ENCODE measurements at places on chromosomes 4 and X.

- no peak for DNase-seq
Measured at GRCh38 chr4:127533028-127533700, 99.6 kb upstream of the INTU start.

DNA sequence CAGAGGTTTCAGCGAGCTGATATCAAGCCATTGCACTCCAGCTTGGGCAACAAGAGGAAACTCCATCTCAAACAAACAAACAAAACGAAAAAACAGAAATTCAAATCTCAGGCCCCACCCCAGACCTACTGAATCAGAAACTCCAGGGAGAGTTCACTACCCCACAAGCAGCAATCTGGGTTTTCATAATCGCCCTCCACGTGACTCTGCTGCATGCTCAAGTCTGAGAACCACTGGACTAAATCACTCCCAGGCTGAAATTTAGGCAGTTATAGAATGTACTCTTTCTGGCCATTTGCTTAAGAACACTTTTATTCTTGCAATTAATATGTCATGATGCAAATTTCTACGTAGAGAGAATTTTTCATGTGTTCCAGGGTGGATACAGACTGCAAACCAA, 287.3 kb downstream of the USP46 start:
- no peak for DNase-seq

GRCh38 chr4:150094676-150095075, 16.4 kb downstream of the DCLK2 start:
- no peak for DNase-seq

DNA sequence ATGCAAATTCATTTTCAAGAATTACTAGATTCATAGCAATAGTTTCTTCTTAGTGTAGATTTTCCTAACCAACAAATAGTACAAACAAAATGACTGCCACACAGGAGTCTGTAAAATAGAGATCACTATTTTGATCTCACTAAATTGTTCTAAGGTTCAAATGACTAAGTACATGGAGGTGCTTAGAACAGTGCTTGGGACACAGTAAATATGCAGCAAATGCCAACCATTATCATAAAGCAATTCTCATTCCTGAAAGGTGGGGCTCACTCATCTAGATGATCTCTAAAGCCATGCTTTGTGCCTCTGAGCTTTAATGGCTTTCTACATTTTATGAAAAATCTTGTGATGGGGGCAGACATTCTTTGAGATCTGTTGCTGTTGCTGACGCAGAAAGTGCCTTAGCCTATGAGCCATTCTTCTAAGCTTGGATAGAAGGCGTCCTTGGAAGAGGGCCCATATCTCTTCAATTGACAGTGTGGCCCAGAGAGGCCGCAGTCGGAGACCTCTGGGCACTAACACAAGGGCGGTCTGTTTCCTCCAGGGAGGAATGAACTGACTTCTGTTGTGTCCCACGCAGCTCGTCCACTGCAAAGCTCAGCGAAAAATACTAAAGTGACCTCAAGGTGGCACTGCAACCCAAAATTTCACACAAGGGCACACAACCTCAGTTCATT, 23.5 kb downstream of the TLR10 start:
- peak; percentile 84 for DNase-seq

GRCh38 chr4:21507439-21507838, 441.1 kb downstream of the KCNIP4 start:
- DNase-seq, result no peak

GRCh38 chrX:35115205-35115604, 172.6 kb downstream of the FAM47B start:
- DNase-seq, result no peak

GRCh38 chrX:78997870-78998558, 52.8 kb downstream of the P2RY10 start:
- no peak for DNase-seq

DNA sequence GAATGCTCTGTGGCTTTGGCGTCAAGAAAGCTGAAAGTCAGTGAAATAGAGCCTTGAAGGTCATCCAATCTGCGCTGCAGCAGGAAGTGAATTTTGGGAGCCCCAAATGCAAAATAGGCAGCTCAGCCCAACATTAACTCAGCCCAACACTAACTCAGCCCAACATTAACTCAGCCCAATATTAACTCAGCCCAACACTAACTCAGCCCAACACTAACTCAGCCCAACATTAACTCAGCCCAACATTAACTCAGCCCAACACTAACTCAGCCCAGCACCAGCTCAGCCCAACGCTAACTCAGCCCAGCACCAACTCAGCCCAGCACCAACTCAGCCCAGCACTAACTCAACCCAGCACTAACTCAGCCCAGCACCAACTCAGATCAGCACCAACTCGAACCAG, 71.5 kb downstream of the SORBS2 start:
- DNase-seq, result no peak

- no peak for DNase-seq
Measured at GRCh38 chrX:78979789-78980464, 34.7 kb downstream of the P2RY10 start.

- DNase-seq, result no peak
Measured at GRCh38 chr4:10639664-10640063, 44.9 kb downstream of the CLNK start.

DNA sequence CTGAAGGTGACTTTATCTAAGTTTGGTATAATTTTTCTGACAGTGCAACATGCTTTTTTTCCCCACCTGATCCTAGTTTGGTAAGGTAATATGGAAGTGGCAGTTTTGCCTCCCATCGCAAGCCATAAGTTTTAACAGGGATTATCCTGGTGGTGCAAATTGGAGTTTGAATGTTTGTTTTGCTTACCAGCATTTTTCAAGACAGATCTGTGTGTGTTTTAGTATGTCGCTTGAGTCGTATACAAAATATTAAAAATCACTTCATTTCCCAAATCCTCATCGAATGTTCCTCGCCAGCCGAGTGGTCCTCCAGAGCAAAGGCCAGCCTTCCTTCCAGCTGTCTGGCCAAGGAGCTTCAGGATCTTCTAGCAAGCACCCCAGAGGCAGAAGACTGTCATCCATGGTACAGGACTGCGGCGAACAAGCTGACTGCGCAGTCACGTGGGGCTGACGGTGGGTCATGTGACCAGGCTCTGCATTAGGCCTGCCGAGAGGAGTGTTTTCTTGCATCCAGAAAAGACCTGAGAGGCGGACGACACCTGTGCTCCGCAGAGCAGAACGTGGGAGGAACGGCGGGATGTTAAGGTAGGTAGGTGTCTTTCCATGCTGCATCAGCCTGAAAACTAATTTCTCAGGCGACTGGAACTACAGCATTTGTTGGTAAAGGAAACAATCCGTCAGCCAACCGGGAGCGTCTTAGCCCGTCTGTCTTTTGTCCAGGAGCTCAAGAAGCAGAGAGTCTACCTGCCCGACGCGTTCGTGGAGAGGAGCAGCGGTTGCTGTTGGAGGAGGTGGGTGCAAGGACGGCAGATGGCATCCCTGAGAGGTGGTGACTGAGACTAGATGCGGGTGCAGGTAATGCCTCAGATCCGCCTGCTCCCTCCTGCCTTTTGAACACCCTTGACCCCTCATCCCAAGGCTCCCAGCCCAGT, at the start of gene GPRASP3:
Gene GPRASP3 (plus strand): TSS at position 507 of the 932 bp plus-strand sequence. CDS start 28,253 bp downstream, outside the sequence.
- DNase-seq, result peak; percentile 84

GRCh38 chr4:127856813-127857447, 23.8 kb upstream of the PLK4 start:
- no peak for DNase-seq

- no peak for DNase-seq
Measured at GRCh38 chrX:72126048-72126415, 5.7 kb downstream of the RTL5 start.

DNA sequence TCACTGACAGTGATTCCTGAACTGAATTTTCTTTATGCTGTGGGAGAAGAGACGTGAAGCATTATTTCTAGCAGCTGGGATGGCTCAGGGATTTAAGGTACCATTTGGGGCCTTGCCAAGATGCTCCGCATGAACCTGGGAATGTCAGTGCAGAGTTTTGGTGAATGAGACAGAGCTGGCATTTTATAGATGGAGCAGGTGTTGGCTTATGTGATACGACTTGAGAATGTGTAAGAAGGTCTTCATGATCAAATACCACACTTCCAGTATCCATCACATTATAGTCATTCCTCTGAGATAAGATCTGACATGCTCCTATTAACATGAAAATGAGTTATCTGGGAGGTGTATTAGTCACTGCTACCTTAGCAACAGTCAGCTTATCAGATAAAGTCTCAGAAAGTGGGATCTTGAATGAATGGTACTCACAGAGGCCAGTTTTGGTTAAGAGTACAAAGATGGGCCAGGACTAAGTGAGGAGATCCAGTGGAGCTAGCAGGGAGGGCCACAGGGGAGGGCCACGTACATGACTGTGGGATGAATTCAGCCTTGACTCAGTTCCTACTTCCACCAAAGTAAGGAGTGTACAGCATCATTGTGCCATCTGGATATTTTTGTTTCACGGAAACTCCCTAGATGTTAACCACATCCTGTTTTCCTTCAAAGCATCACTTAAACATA, 116.7 kb downstream of the SPCS3 start:
- DNase-seq, result no peak

- no peak for DNase-seq
Measured at GRCh38 chr4:97360733-97361132, 782.5 kb downstream of the STPG2 start.

- DNase-seq, result no peak
Measured at GRCh38 chr4:9903317-9903716, 118.0 kb downstream of the SLC2A9 start.

GRCh38 chrX:31884535-31884934, 812.7 kb upstream of the FTHL17 start:
- no peak for DNase-seq

GRCh38 chr4:22515145-22515887, 550 bp downstream of the ADGRA3 start:
- DNase-seq, result peak; percentile 13

- no peak for DNase-seq
Measured at GRCh38 chr4:180789929-180790328, 1453.3 kb upstream of the TENM3 start.

- DNase-seq, result no peak
Measured at GRCh38 chr4:143618811-143619210, 81.7 kb downstream of the FREM3 start.

DNA sequence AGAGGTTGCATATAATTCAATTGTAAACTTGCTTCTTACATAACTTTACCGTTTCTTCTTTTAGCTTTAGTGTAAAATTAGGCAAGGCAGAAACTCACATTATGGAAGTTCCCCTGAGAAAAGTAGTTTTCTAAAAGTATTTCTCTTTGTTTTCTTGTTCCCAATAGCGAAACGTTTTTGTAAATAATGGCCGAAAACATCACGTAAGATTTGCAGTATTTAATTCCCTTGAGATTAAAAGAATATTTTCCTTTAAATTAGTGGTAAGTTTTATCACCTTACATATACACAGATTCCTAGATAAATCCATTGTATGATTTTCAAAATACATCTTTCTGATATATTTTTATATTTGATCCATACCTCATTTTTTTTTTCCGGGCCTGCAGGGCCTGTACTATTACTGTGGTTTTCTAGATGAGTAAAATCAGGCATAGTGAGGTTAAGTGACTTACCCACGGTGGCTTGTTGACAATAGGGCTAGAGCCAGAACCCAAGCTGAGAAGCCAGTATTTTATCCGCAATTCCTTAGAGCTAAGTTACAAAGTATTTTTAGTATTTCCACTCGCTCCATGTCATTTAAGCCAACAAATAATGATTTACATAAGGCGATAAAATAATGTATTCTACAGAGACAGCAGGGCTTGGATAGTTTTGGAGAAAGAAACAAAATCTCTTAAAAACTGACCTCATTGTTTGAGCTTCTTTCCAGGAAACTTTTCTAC, 82.2 kb upstream of the VEGFC start:
- DNase-seq, result no peak

GRCh38 chr4:138967313-138967712, 48.3 kb upstream of the NOCT start:
- DNase-seq, result no peak

GRCh38 chr4:119020158-119020557, 115.5 kb upstream of the MYOZ2 start:
- DNase-seq, result no peak

DNA sequence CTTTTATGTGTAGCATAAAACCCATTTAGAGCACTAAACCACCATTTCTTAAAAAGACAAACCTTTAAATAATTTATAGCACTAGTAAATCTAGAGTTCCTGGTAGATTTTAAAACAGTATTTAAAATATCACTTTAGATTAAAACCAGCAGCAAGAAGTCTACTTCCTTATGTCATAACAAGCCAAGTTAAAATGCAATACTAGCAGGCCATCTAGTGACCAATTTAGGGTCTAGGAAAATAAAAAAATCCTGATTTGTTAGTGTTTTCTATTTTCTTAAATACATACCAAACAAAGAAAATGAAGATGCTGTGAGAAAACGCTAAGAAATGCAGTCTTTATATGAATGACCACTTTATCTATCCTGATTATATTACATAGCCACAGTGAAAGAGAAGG, 53.9 kb downstream of the PAPSS1 start:
- DNase-seq, result no peak

DNA sequence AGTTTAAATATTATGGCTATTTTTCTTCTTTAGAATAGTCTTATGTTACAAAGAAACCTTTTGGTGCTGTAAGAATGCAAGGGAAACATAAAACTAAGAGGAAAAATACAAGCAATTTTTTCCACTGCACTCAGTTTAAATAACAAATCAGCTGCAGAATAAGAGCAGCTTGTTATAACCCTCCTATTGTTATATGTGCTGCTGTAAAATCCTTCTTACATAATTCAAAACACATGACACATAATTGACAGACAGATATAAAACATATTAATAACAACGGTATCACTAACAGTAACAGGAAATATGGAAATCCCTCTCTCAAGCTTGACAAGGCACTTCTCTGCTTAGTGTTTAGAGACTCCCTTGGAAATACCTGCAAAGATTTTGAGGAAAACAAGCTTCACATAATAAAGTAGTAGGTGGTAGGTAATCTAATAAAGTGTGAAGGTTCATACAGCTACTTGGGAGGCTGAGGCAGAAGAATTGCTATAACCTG, 385.3 kb upstream of the HS3ST1 start:
- no peak for DNase-seq

DNA sequence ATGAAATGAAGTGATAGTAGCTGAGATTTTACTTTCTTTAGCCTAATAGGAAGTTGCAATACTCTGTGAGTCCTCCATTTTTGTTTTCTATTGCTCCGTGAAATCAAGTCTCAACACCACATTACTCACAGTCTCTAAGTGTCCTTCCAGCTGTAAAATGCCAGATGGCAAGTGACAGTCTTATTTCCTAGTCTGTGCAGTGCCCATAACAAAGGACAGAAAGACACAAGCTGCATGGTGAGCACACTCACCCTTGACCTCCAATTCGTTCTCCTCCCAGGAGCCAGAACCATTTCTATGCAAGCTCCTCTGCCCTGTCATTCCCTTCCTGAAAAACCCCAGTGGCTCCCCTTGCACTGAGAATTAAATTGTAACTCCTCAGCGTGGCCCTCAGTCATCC, 101.6 kb downstream of the PARM1 start:
- no peak for DNase-seq

- DNase-seq, result no peak
Measured at GRCh38 chr4:89737888-89738287, 99.1 kb downstream of the SNCA start.

Measured in hypothalamus (tissue), 51 donors.